ENCODE measurements at places on chromosomes 12 and 14.

DNA sequence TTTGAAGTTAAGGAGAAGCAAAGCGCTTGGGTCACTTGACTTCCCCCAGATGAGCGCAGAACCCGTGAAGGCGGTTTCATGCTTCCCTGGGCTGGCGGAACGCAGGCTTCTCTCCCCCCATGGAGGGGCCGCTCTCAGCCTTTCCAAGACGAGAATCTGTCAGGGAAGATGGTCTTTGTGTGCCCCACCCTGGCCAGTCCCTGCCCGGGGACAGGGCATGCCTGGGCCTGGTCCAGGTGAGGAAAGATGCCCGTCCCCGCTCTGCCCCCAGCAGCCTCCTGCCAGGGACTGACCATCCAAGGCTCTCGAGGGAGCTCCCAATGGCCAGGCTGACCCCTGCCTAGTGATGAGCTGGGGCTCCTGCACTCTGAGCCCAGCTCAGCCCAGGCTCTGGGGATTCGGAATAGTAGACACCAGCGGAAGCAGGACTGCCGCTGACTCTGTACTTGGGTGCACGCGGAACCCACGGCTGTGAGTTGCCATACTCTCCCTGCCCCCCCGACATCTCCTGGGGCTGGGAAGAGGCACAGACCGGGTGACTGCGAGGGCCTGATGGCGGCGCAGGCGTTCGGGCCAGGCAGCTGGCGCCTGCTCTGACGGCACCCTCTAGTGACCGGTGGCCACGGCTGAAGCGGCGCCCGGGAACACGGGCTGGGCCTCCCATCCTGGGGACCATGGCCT, 142.2 kb upstream of the FKBP4 start:
- DNase-seq: no peak

DNA sequence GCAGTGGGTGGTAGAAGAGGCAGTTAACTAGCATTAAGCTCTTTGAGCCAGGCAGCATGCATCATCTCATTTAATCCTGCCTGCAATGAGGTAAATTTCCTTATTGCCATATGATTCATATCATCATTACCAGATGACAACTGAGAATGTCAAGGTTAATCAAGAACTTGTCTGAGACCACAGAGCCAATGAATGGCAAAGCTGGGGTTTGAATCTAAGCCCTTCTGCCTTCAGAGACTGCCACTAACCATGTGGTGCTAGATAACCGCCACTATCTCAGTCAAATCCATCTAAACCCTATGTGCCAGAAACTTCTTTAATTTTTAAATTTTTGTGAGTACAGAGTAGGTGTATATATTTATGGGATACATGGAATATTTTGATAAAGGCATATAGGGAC, 77.8 kb upstream of the GRIP1 start:
- no peak for DNase-seq

DNA sequence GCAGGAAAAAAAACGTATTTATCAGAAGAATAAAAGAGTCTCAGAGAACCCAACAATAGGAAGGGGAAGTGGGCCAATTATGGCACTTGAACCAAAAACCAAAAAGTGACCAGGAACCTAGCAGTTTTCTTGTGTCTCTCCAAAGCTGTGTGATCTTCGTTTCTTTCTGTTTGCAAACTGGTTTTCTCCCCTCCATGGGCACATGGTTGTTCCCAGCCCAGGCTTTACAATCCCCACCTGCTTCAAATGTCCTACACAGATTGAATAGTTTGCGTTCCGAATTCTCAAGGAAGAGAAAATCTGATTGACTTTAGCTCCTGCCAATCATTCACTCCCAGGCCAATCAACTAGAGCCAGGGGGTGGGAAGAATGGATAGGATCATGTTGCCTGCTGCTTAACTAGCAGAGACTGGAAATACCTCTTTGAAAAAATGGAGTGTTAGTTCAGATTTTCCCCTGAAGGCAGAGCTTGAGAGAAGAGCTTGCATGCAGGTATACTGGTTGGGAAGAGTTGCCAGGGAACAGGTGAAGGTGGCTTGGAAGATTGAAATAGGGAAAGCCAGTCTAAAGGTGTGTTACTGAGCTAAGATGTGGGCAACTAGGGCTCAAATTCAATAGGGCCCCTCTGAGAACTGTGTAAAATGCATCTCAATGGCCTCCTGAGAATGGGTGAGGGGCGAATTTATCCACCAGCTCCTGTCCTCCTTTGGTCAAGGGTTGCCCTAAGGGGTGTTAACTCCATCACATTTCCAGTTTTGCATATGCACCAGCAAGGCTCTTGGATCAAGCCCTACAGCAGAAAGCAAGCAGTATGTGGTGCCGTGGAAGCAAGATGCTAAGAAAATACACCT, 106.4 kb upstream of the SRRM4 start:
- DNase-seq: no peak

DNA sequence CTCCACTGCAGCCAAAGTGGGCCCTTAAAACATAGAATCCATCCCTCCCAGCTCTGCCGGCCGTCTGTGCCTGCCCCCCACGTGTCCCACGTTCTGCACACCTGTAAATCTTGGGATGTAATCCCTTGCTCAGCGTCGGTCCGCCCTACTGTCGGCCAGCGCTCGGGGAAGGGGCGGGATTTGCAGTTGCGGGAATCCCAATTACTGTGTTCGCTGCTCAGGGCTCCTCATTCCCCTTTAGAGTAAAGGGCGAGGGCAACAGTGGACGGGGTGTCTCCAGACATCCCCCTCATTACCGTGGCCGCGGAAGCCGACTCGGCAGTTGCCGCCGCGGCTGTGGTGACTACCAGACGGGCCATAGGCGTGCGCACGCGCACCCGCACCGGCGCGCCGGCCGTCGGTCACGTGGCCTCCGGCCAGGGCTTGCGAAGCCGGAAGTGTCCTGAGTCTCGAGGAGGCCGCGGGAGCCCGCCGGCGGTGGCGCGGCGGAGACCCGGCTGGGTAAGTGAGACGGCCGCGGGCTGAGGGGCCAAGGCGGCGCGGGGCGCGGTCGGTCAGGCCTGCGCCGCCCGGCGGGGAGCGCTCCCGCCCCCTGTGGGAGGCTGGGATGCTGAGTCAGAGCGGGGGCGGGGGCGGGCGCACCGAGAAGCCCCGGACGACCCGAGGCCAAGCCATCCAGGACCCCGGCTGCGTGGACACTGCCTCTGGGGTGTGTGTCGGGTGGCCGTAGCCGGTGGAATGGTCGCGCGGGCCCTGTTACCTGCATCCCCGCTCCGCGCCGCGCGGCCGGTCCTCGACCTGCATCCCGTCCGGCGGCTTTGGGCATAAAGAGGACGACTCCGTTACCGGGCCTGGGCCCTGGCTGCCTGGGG, at the start of gene TBK1:
Gene TBK1, plus strand, starts transcription at position 434 of the 872 bp plus-strand sequence. CDS start 3,751 bp downstream, outside the sequence.
- DNase-seq: peak; percentile 47

GRCh38 chr14:22626590-22626989, 17.6 kb downstream of the OR6J1 start:
- DNase-seq: no peak

DNA sequence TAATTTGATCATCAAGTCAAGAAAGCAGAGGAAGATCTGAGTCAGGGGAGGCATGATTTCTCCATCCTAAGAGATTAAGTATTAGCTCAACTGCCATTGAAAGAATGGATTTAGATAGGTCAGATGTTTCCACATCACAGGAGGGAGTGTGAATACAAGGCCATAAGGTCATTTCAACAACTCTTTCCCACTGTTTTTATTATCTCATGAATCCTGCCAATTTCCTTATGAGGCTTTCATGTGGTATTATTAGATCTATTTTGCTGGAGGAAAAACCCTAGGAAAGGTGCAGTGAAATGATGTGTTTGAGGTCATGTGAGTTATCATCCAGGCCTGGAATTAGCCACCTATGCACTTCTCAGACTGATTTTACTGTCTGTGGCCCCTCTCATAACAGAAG, 269.0 kb downstream of the NOVA1 start:
- no peak for DNase-seq

- no peak for DNase-seq
Measured at GRCh38 chr12:47079981-47080724, 394 bp upstream of the AMIGO2 start.

DNA sequence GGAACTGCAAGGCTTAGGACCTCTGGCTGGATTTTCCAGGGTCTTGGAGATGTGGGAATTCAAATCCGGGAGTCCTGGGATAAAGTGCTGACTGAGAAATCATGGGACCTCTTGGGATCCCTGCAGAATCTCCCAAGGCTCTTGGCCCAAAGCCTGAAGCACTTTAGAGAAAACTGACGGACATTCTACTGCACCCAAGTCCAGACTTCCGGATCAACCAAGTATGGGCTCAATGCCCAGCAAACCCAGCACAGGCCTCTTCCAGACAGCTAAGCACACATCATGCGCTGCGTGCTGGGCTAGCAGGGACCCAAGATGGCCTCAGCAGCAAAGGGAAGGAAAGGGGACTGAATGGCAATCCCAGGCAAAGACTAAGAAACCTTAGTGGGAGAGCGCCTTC, 85.0 kb downstream of the ACTN1 start:
- no peak for DNase-seq

Measured in stimulated activated CD4-positive, alpha-beta T cell treated with anti-CD3 and anti-CD28 coated beads, Interleukin-12 subunit alpha, Interleukin-12 subunit beta, amount 100 ng/mL, for 48 hours (primary cell).